ENCODE measurements at places on chromosomes 4 and X.

DNA sequence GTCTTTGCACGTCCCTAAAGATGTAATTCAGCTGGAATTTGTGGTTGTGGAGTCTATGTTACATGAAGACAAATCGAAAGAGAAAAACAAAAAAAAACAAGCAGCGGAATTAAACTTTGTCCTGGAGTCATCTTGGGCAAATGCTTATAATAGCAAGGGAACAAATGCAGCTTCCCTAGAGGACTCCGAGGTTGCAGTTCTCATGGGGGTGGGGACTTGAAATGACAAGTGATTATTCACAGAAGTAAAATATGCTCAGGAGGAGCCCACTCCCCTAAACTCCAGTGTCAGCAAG, 362.4 kb downstream of the ARHGAP24 start:
- DNase-seq = no peak

DNA sequence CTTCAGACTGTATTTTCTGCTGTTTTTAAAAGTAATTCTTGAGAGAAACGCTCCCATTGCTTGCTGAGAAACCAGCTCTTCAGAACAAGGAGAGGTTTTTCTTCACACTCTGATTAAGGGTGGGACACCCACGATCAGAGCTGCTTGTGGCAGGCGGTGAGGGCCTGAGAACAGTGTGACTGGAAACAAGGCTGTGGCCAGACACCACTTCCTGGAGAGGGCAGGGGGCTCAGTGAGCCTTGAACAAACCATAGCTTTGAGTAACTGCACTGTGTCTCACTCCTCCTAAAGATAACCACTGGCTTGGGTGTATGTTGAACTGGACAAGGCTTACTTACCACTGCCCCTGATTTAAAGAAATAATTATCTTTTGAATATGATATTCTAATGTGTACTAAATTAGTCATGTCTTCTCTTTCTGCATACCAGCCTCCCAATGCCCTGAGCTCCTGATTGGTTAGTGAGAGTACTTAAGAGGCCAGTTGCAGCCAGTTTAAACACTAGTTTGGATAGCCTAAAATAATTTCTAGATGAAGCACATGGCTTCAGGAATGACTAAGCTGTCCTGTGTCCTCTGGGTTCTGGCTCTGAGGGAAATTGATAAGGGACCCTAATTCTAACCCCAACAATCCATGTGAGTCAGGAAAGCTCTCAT, 3.7 kb upstream of the GPR82 start:
- no peak for DNase-seq

DNA sequence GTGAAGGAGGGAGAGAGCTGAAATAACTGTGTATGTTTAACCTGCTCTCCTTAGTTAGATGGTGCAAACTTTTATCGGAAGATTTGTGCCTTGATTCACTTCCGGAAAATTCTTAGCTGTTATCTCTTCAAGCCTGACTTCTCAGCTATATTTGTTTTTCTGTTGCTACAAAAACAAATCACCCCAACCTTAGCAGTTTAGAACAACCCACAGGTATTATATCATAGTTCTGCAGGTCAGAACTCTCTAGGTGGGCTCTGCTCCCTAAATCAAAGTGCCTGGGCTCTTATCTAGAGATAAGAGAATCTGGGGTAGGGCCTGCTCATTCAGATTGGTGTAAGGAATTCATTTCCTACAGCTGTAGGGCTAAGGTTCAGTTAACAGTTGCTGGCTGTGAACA, 15.1 kb upstream of the CEP135 start:
- DNase-seq = no peak

DNA sequence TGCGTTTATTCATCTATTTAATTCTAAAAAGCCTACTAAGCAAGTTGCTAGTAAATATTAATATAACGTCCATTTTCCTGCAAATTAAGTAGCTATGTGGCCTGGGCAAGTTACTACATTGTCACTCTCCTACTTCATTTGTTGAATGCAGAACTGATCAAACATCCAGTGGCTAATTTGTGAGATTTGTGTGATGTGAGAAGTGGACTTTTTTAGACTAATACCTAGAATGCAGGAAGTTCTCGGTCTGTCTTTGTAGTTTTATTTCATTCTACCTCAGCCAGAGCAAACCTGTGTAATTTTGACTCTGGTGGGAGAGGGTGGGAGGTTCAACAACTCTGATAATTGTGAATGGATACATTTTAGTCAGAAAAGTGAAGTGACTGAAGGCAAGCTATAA, 840 bp downstream of the GUF1 start:
- no peak for DNase-seq

GRCh38 chr4:158816955-158817354, 48.1 kb downstream of the FNIP2 start:
- no peak for DNase-seq

DNA sequence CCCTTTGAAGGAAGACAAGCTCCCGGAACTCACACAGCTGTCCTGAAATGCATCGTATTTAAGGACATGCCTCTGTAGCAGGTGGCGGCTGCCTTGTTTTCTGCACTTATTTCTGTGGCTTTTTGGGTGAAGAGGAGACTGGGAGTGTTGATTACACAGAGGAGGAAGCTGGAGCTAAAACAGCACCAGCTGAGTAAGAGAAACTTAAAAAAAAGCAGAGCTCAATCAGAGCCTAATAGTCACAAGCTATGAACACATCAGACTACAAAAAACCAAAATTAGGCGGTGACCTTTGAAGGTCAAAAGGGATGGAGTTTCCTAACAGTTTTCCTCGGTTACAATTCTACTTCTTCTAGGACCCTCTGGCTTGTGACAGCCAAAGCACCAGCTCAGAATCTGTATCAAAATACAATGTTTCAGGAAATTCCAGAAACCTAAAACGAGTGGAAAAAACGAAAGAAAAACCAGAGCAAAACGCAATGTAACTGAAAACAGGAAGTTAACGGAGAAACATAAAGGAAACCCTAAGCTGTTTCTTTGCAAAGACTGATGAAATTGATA, 13.5 kb downstream of the PRKX start:
- no peak for DNase-seq
